Panc1 (cell line): ENCODE measurements at places on chromosomes 5 and 9.
A peak's percentile ranks its signal among the peaks of the same experiment; 100 is the strongest.

GRCh38 chr5:150637245-150638052 lies 3.0 kb upstream of the SYNPO start:
- no peak for DNase-seq

DNA sequence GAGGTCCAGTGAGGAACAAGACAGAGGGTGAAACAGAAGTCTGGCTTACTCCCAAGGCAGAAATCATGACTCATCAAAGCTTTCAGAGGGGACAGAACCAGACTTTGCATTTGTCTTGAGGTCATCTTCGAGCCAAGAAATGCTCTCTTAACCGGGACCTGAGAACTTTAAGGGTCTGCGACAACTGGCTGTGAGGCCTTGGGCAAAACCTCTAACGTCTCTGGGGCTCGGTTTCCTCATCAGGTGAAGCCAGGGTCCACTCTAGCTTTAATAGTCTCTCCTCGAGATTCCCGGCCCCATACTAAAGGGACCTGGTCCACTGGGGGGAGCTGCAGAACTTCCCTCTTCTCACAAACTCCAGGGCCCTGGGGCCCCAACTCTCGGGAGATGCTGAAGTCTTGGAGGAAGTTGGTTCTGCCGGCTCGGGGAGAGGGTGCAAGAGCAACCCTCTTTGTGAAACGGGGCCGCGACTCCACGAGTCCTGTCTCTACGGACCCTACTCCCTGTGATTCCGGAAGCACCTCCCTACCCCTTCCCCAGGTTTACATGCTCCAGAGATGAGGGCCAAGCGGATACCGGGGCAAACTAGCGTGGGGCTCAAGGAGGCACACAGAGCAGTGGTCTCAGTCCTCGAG lies 2.6 kb downstream of the GLIS3 start:
- no peak for DNase-seq

DNA sequence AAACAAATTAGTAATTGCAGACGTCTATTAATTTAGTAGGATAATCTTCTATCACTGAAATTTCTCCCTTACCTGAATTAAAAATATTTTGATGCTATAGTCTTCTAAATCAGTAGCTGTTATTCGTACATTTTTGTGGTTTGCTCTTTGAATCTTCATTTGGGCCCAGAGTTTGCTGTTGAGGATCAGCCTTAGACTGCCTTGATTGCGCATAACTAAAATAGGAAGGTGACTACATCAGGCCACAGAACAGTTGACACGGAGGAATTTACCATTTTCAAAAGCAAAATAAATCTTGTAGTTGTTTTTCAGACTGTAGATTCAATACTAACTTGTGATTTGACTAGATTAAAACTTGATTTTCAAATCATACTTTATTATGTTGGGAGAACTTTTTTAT lies 11.8 kb upstream of the NADK2 start:
- DNase-seq: no peak

DNA sequence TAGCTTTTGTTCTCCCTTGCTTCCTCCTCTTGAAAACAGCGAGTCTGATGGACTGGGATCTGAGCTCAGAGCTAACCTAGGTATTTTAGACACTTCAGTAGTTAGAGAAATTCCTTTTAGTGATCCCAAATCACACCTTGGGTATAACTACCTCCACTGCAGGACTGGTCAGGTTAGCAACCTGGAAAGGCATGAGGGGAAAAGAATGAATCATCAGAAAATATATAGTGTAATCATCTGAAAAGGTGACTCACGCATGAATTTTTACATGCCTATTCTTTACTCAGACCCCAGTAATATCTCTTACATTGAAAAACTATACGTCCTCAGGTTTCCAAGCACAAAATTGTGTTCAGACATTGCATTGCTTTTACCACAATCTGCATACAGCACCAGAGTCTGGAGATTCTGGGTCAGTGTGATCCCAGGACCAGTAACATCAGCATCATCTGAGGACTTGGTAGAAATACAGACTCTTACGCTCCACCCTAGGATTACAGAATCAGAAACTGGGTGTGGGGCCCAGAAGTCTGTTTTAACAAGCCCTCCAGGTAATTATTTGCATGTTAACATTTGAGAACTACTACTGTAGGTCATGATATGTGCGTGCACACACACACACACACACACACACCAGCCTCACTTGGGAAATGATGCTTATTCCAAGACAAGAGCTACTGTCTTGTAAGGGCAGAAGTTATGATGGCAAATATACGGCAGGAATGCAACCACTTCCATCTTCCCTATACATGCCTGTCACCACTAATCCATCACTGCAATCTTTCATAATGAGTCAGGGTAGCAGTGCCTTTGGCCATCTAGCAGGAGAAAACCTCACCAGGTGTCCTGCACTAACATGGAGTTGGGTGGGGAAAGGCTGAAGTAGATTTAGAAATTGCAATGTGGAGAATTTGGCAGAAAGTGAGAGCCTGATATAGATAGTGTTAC lies 271.6 kb upstream of the MAP3K1 start:
- peak; percentile 1 for DNase-seq

GRCh38 chr5:163758283-163758711 lies 252.9 kb downstream of the MAT2B start:
- DNase-seq: no peak

GRCh38 chr9:36968574-36969215 lies 65.4 kb downstream of the PAX5 start:
- DNase-seq: no peak
